ENCODE measurements at places on chromosomes 6 and 20.
A peak's percentile ranks its signal among the peaks of the same experiment; 100 is the strongest.

- DNase-seq: peak; percentile 100
Observed at GRCh38 chr20:34875642-34876405, 588 bp upstream of the ACSS2 start.

- no peak for DNase-seq
Observed at GRCh38 chr6:129525055-129525454, 184.9 kb downstream of the ARHGAP18 start.

DNA sequence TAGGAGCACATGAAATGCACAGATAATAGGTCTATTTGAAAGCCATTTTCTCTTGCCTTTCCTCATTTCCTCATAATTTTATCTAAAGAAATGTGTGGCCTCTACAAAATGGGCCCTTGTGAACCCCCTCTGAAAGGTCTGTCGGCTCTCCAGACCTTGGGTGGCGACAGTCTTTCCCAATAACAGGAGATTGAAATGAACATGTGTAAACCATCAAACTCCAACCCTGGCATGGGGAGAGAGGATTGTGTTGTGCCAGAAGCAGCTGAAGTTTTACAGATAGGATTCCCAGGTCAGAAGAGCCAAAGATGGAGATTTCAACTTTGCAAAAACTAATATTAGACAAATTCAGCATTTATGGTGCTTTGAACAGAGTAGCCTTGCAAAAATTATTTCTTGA lies 277.1 kb upstream of the ECI2 start:
- DNase-seq: no peak

DNA sequence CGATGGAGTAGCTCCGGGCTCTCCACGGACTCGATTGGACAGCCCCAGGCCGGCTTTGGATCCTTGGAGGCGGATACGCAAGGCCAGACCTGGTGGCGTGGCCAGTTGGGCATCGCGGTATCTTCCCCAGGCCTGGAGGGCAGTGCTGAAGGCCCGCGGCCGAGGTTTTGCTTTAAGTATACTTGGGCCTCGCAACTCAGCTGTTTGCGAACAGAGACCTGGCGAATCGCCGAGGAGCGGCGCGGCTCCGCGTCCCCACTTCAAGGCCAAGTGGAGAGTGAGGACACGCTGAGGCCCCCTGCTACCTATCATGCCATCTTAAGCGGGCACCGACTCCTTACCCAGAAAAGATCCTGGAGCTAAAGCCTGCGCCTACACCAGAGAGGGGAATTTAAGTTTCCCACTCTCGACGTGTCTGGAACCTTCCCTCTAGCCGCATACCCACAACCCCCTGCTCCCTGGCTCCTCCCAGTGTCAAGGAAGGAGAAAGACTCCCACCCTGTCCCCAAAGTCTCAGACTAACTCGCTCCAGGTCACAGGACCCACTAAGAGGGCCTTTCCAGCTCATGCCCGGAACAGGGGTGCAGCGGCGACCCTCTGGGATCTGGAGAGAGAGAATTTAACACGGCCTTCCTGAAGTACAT lies 4.1 kb downstream of the LINC00237 start:
- DNase-seq: no peak

GRCh38 chr6:109034526-109034925 lies 60.1 kb downstream of the SESN1 start:
- DNase-seq: no peak

DNA sequence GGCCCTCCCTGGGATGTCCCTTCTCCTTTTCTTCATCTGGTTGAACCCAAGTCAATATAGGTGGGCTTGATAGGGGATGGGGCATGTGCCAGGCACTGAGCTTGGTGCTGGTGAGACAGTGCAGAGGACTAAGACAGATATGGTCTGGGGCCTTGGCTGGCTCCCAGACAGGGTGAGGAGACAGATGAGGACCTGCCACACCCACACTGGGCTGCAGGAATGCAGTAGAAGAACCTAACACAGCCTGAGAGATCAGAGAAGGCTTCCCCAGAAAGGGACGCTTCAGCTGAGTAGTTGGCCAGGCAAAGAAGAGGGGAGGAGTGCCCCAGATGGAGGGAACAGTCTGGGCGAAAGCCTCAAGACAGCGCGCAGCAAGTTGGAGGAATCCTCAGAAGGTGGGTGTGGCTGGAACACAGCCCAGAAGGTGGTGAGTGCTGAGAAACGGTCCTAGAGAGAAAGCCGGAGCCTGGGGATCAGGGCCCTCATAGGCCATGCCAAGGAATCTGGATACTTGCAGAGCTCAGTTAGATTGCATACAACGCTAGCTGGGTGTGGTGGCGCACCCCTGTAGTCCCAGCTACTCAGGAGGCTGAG lies 26.4 kb downstream of the CD40 start:
- no peak for DNase-seq

DNA sequence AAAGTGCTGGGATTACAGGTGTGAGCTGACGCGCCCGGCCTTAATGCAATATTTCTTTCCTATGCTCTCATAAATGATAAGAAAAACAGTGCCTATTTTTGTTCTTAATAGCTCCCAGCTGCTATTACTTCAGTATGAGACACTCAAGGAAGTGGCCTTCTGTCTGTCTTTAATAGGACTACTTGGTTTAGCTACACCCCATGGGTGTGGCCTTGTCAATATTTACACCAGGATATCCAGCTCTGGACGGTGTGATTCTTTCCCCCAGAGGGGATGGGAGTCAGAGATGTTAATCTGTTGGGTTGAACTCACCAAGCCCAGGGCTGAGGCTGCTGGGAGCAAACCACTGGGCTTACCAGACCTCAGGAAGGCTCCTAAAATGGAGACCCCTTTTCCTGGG lies 134.2 kb downstream of the CEP57L1 start:
- DNase-seq: no peak

- DNase-seq: no peak
Observed at GRCh38 chr6:11711984-11712711, 66.5 kb downstream of the ADTRP start.

DNA sequence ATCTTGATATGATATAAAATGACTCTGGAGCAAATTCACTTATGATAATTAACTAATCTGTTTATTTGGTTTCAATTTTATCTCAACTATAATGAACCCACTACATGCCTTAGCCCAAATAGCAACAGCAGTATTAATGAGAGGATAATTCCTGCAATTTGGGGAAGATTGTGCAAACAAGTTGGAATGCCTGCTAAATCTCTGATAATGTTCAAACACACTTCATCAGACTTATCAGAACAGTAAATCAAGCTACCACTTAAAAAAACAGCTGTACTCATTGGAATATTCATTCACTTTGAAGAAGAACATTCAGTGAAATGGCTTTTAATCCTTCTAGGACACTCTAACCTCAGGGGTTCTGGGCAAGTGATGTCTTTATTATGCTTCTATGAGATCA lies 85.4 kb downstream of the CBLN4 start:
- no peak for DNase-seq

DNA sequence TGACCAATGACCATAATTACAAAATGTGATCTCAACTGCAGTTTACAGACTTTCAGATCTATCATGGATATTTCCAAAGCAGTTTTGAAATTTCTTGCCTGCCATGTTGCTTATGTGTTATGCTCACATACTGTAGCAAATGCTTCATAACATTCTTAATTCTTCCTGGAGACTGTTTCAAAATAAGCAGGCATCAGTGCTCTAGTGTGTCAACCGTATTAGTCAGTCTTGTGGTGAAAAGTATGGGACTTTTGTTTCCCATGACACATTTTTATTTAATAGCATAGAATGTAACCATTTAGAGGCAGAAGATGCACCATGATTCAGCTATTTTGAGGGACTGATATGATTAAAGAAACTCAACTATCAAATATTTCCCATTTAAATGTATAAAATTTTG lies 1.7 kb downstream of the POPDC3 start:
- DNase-seq: no peak

DNA sequence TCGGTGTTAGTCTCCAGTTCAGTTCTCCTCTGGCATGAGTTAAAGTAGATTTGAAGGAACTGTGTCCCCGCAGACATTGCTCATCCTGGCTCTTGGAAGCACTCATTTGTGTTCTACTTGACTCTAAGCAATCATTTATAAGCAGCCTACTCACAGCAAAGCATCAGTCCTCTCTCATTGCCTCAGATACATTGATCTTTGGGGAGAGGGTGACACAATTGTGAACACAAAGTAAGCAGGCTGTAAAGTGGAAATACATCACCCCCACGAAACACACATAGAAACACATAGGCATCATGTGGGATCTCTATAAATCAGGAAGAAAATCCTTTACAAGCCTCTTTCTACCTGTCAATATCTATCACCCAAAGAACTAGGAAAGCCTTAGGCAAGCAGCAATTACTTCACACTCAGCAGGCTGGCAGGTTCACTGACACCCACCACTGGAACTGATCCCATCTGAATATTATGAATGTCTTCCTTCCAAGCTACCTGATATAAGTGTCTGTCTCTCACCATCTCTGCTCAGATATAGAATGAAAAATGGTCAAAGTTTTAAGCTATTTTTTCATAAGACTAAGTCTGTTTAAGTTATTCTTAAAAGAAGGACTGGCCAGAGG lies 675.8 kb downstream of the HACE1 start:
- no peak for DNase-seq

DNA sequence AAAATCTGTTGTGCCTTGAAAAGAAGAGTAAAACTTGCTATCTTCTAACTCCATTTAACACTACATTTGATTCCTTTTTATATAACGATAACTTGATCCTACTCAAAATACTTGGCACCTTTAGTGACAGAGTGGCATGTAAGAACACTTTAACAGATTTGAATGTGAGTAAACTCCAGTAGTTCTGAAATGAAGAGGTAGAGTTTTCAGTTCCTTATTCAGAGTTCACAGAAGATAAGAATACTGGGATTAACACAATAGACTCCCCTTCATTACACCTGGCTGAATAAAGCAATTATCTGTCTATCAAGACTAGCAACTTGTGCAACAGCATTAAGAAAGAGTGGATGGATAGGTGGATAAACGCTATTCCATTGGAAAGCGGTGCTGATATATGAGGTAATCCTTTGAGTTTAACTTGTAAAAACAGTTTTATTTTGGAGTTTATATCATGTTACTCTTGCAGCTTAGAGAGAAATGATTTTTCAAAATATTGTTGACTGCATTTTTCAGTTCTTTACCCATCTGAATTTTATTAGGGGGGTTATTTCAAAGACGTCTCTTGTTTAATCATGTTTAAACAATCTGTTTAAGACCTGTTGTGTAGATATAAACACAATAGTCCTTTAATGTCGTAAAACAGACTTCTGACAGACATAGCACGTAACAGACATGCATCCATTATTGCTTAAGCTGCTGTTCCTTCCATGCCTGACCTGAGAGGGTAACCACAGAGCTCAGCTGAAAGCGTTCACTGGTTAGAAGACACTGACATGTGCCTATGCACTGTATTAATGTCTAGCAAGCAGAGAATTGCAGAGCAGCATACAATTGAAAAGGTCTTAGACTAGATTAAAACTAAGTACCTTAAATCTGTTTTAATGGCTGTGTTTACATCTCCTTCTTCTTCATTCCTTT lies 102.4 kb upstream of the SUPT3H start:
- no peak for DNase-seq

GRCh38 chr6:150269857-150270223 lies 99.0 kb upstream of the IYD start:
- no peak for DNase-seq

DNA sequence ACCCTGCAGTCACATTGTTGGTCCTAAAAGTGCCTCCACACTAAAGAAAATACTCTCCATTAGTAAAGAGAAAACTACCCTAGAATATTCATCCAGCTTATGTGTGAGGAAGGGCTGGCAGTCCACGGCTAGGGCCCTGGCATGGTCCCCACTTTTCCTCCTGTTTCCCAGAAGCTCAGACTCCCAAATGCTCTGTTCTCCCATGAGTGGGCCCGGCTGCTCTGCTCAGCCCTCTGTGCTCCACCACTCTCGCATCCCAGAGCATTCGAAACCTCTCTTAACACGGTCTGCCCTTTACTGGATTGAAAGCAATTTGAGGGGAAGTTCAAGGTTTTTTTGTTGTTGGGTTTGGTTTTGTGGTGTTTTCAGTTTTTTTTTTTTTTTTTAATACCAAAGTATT lies 61.8 kb downstream of the APCDD1L start:
- DNase-seq: no peak

DNA sequence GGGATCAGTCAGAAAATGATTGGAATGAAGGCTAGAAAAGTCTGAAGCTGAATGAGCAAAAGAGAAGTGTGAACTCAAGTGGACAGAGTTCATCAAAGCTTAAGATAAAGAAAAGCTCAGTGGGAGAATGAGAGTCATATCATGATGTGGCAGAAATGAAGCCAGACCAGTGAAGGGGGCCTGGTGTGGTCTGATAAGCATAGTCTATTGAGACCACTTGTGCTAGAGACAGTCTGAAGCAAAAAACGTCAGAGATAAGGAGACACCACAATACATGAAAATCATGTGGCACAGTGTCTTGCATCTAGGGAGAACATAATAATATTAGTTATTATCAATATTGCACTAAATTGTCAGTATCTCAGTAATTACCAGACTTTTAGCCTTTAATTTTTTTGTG lies 601.5 kb downstream of the UTRN start:
- no peak for DNase-seq

- DNase-seq: no peak
Observed at GRCh38 chr6:94217836-94218235, 798.5 kb upstream of the EPHA7 start.

- DNase-seq: no peak
Observed at GRCh38 chr6:108502832-108503231, 57.9 kb upstream of the FOXO3 start.

- no peak for DNase-seq
Observed at GRCh38 chr20:61321481-61321880, 69.4 kb downstream of the CDH4 start.

DNA sequence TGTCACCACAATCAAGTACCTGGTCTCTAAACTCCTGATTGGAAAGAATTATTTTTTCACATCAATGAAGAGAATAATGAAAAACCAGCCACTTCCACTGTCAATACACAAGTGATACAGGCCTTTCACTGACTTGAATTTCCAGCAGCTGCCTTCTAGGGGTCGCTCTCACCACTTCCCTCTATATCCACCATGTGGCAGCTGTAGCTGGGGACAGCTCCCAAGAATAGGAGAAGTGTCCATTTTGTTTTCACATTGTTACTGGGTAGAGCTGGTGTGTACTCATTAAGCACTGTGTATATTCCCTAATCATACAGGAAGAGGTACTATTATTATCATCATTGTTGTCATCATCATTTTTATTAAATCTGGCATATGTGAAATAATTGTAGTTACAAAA lies 438.4 kb upstream of the SPTLC3 start:
- DNase-seq: peak; percentile 39

GRCh38 chr6:84353459-84354423 lies 126.3 kb upstream of the CEP162 start:
- DNase-seq: no peak

GRCh38 chr6:157061770-157062594 lies 261.3 kb downstream of the TMEM242 start:
- no peak for DNase-seq

GRCh38 chr6:33925936-33926335 lies 122.1 kb upstream of the MLN start:
- DNase-seq: no peak

All from SW 1271 (cell line).